ENCODE measurements at places on chromosomes 5 and 9.

GRCh38 chr5:173514661-173515060, 101.8 kb downstream of the BOD1 start:
- DNase-seq = no peak

- DNase-seq = no peak
Measured at GRCh38 chr9:72185561-72185960, 36.3 kb downstream of the GDA start.

DNA sequence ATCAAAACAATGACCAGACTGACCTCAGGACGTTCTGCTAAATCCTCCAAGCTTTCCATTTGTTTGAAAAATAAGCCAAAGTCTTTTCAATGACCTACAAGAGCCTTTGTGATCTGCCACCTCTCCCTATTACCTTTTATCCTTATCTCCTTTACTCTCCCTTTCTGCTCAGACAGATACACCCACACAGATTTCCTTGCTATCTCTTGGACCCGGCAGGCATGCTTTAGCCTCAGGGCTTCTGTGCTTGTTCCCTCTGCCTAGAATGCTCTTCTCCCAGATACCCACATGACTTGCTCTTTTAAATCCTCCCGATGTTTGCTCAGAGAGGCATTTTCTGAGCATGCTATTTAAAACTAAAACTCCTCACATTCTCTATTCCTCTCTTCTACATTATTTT, 8.9 kb upstream of the ELOVL7 start:
- DNase-seq = no peak

DNA sequence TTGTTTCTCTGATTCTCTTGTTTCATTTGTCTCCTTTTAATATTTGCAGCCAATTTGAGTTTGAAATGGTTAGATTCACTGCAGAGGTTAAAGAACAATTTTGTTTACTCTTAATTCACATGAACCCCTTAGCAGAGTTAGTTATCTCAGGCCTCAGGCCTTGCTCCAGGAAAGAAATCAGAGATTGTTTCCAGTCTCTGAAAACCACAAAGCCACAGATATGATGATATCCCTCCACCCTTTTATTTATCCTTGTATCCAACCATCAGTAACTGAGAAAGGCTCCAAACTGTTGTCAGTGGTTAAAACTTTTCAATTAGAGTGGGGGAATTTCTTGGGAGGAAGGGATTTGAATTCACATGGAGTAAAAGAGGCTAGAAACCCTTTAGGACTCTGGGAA, 406.0 kb upstream of the DMAC1 start:
- DNase-seq = no peak

- no peak for DNase-seq
Measured at GRCh38 chr9:133108794-133109641, 12.0 kb downstream of the RALGDS start.

- DNase-seq = no peak
Measured at GRCh38 chr9:115220319-115221005, 102.5 kb upstream of the TNC start.

GRCh38 chr9:126386088-126386487, 59.5 kb downstream of the MVB12B start:
- DNase-seq = no peak

DNA sequence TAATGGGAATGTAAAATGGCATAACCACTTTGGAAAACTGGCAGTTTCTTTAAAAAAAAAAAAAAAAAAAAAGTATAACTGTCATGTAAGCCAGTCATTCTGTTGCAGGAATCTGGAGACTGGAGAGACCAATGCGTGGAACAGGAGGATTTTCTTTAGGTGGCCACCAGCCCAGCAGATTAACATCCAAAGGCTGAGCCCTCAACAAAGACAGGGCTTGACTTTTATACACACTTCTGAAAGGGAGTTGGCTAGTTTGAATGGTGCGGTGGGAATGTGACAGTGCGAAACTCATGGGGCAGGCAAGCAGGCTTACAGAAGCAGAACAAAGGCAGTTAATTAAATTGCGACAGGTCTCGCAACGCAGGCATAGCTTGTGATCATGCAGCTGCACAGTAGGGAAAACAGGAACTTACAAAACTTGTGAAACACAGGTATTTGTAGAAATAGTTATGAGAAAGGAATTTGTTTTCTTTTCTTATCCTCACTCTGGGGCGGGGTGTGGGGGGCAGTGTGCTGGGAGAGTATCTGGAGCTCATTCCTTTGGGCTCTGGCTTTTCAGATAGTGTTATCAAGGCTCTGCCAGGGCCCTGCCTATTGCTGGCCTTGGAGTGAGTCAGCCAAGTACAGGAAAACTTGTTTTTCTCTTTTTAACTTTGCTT, 12.0 kb downstream of the UIMC1 start:
- DNase-seq = no peak

DNA sequence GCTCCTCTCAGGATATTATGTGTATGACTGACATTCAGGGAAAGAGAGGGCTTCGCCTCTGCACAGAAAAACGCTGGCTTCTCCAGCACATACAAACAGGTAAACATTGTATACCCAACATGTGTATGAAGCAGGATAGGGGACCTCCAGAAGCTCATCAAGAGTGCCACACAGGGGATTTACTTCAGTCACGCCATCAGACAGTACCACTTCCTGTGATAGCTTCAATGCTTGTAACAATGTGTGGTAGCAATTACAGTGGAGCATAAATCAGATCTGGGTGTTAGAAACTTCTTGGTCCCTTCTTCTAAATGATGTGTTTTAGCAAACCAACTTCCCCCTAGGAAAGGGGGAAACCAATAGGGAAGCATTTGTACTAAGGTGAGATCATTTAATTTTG, 160.8 kb downstream of the TSSK1B start:
- no peak for DNase-seq

DNA sequence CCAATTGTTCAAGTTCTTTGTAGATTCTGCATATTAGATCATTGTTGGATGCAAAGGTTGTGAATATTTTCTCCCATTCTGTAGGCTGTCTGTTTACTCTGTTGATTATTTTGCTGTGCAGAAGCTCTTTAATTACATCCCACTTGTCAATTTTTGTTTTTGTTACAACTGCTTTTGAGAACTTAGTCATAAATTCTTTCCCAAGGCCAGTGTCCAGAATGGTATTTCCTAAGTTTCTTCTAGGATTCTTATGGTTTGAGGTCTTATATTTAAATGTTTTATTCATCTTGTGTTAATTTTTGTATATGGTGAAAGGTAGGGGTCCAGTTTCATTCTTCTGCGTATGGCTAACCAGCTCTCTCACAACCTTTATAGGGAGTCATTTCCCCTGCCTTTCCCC, 116.5 kb downstream of the CPLANE1 start:
- no peak for DNase-seq

GRCh38 chr5:137313526-137314175, 185.5 kb downstream of the SPOCK1 start:
- no peak for DNase-seq

DNA sequence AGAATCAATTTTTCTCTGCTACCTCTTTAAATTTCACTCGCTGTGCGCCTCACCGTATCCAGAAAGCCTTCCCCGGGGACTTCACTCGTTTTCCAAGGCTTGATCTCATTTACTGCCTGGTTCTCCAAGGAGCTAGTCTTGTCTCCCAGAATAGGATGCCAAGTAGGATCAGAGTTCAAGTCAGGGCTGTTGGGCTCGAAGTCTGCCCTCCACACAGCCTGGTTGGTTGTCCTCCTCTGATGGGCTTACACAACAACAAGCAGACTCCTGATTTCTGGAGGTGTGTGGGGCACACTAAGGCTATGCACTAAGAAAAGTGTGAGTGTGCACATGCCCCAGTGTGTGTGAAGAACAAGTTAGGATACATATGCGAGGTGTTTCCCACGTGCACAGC, 14.0 kb upstream of the TNIP1 start:
- no peak for DNase-seq

GRCh38 chr9:87543251-87543650, 45.6 kb downstream of the DAPK1 start:
- no peak for DNase-seq

DNA sequence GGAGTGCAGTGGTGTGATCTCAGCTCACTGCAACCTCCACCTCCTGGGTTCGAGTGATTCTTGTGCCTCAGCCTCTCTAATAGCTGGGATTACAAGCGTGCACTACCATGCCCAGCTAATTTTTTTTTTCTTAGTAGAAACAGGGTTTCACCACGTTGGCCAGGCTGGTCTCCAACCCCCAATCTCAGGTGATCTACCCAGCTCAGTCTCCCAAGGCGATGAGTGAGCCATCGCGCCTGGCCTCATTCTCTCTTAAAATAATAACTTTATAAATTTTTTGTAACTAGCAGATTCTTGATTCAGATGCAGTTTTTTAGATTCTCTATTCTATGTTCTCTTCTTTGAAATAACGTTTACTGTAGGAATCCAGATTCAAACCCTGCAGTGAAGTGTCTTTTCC, 127.1 kb downstream of the GDNF start:
- DNase-seq = no peak

GRCh38 chr5:154285661-154286408, 95.3 kb downstream of the GALNT10 start:
- DNase-seq = no peak

- DNase-seq = no peak
Measured at GRCh38 chr5:84372066-84372695, 12.5 kb downstream of the EDIL3 start.

DNA sequence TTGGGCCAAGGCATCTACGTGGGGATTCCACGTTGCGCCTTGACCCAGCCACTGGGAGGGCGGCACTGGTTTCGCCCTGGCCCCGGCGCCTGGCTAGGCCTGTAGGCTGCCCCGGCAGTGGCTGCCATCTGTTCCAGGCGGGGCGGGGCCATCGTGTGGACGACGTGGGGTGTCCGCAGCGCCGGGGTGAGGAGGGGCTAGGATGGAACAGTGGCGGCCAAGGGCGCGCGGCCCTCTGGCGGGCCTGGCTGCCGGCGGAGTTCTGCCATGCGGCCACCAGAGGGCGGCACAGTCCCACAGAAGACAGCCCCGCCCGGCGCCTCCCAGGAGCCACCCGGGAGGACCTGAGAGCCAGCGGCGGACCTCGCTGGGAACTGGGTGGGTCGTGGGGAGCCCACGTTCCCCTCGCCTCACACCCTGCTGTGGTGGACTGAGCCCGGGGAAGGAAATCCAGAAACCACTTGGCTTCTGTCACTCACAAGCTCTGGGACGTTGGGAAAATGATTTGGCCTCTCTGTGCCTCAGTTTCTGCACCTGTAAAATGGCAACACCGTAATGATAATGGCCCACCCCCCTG, 22.6 kb upstream of the RAPGEF1 start:
- peak; percentile 77 for DNase-seq

GRCh38 chr9:4979239-4979638, 5.8 kb upstream of the JAK2 start:
- DNase-seq = no peak

- DNase-seq = no peak
Measured at GRCh38 chr9:78533500-78533899, 236.6 kb downstream of the PSAT1 start.
